H9 (cell line): ENCODE measurements at places on chromosomes 13 and 19.

DNA sequence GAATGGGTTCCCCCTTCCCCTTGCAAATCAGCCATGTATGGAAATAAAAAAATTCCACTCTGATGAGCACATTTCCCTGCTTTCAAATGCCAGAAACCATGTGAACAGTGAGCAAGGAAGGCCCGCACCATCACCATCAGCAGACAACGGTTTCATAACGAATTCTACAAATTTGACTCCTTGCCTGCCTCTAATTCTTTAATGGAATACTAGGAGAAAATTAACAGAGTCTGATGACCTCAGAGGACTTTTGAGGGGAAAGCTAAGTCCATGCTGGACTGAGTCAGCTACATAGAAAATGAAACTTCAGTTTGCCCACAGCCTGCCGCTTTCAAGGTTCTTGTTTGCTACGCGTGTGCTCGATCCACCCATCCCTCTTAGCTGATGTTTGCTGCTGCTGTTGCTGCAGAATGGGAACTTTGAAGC lies 46.7 kb upstream of the KL start:
- no peaks in the 10 kb centered on the region for H3K27me3 ChIP-seq
- no peaks in the 10 kb centered on the region for H3K4me1 ChIP-seq
- H3K27ac ChIP-seq: no peak overlapping the region
- no peak for DNase-seq
- H3K4me3 ChIP-seq: no peak overlapping the region

DNA sequence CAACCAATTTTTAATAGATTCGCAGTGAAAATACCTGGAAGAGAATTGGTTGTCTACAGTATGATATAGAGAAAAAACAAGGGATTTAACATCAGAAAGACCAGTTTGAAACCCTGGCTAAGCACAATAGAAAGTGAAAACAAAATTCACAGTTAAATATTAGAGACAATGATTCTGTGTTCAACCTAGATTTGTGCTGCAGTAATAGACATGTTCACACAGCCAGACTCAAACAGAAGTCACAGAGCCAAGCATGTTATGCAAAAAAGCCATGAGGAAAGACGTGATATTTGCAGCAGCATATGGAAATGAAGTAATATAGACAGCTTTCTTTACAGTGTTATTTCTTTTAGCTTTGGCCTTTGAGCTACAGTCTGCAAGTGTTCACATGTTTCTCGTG lies 48.1 kb downstream of the SCEL start:
- no peaks in the 10 kb centered on the region for H3K4me1 ChIP-seq
- no peak overlapping the region for H3K4me3 ChIP-seq
- H3K27me3 ChIP-seq: no peaks in the 10 kb centered on the region
- no peak overlapping the region for H3K27ac ChIP-seq
- DNase-seq: no peak
- no peaks in the 10 kb centered on the region for H3K36me3 ChIP-seq

- H3K27ac ChIP-seq: no peak overlapping the region
- DNase-seq: peak; percentile 92
- peaks cover 3% of the 10 kb centered on the region; the same call in 1 of the 2 replicates for H3K4me1 ChIP-seq
- H3K4me3 ChIP-seq: no peak overlapping the region
- H3K27me3 ChIP-seq: no peaks in the 10 kb centered on the region
These were observed 46.8 kb downstream of the TEX26 start for GRCh38 chr13:30978981-30979956.

DNA sequence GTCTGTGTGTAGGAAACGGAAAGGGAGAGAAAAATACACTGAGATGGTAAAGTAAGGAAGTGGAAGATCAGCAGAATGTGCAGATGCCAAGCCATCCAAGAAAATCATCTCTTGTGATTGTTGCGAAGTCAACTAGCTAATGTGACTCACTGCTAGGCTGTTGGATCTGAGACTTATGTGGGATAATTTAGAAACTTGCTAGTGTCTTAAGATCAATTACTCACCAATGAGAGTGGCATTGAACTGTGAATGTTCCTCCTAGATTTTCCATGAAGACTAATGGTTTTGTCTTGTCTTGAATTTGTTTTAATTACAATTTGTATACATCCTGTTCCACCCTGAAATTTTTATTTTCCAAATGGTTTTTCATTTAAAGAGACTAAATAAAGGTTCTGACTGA lies 771.6 kb downstream of the EFNB2 start:
- DNase-seq: no peak
- H3K36me3 ChIP-seq: no peaks in the 10 kb centered on the region
- H3K4me3 ChIP-seq: no peak overlapping the region
- no peak overlapping the region for H3K27ac ChIP-seq
- no peaks in the 10 kb centered on the region for H3K27me3 ChIP-seq

DNA sequence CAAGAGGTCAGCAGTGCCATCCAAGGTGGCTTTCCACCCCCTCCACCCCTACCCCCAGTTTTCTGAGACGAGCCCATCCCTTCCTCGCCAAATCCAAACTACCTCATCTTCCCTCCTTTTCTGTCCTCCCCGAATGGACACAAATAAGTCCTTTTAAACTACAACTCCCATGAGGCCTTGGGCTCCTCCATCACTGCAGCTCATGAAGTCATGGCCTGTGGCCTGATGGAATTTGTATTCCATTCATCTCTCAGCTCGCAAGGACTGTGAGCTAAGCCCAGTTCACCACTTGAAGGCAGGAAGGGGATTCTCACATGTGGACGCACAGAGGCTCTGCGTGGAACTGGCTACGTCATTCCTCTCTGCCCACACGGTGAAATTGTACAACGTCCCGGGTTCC lies 12.5 kb downstream of the PTPRH start:
- H3K4me3 ChIP-seq: no peak overlapping the region
- no peak for DNase-seq
- H3K36me3 ChIP-seq: no peaks in the 10 kb centered on the region
- H3K27ac ChIP-seq: no peak overlapping the region

GRCh38 chr19:5837761-5838352 lies 1.6 kb downstream of the FUT6 start:
- H3K27me3 ChIP-seq: no peaks in the 10 kb centered on the region
- no peak overlapping the region for H3K4me3 ChIP-seq
- H3K4me1 ChIP-seq: no peaks in the 10 kb centered on the region

GRCh38 chr13:113048766-113049165 lies 56.8 kb upstream of the F7 start:
- no peak overlapping the region for H3K4me3 ChIP-seq
- no peak for DNase-seq
- H3K4me1 ChIP-seq: no peaks in the 10 kb centered on the region
- no peaks in the 10 kb centered on the region for H3K27me3 ChIP-seq

DNA sequence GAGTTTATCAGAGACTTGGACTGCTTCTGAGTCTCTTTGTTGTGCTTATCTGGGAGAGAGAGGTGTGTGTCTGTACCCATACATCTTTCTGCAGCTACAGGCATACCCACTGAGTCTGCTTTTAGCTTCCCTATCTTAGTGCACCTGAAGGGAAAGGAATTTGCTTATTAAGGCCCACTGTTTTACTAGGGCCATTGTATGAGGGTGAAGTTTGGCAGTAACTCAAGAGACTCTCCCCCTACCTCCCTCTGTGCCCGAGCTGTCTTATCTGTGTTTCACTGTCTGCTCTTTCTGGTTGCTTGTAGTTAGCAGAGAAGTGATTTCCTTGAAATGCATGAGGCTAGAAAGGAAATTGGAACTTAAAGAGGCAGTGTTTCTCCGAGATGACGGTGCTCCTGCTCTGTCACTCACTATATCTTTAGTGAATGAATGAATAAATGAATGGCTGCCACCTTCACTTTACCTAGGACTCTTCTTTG lies 678 bp upstream of the CD33 start:
- no peak overlapping the region for H3K27ac ChIP-seq
- no peaks in the 10 kb centered on the region; the same call in 1 of the 2 replicates for H3K36me3 ChIP-seq
- H3K4me3 ChIP-seq: no peak overlapping the region
- DNase-seq: no peak
- no peaks in the 10 kb centered on the region for H3K27me3 ChIP-seq

DNA sequence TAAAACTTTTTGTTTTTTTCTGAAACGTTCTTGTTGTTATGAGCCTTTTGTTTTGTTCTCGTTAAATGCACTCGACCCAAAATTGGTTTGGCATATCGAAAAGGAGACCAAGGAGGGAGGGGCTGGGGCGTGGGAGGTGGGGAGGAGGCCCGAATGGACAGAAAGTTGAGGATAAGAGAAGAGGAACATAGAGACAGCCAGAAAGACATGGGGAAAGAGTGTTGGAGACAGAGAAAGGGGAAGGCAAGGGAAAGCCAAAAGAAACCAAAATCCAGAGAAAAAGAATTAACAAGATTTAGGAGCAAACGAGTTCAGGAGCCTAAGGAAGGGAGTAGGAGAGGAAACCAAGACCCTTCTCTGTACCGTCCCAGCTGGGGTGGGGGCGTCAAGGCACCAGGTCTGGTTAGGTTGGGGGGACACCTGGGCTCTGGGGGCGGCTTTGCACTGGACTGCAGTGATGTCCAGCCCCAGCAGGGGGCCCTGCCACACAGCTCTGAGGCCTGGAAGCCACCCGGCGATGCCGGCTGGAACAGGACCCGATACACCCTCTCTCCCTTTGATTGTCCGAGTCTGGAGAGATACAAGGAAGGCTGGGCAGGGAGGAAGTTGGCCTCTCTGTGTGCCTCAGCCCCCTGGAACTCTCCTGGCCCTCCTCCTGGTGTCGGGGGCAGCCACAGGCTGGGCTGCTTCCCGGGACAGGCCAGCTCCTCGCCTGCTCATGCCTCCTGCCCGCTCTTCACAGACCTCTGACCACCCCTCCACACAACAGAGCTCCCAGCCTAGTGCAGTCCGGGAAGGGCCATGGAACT lies 11.6 kb upstream of the ASF1B start:
- H3K4me1 ChIP-seq: no peaks in the 10 kb centered on the region
- H3K36me3 ChIP-seq: peaks cover 17% of the 10 kb centered on the region
- no peaks in the 10 kb centered on the region for H3K27me3 ChIP-seq
- H3K4me3 ChIP-seq: peak overlapping the region; percentile 31; the same call in 2 of the 3 replicates
- DNase-seq: peak; percentile 63

GRCh38 chr19:21848706-21849105 lies 12.7 kb upstream of the ZNF43 start:
- H3K27ac ChIP-seq: no peak overlapping the region
- no peak for DNase-seq
- H3K36me3 ChIP-seq: peaks cover 69% of the 10 kb centered on the region
- H3K27me3 ChIP-seq: no peaks in the 10 kb centered on the region

- no peak overlapping the region; the same call in 2 of the 3 replicates for H3K4me3 ChIP-seq
- H3K27me3 ChIP-seq: no peaks in the 10 kb centered on the region
- no peak for DNase-seq
- no peak overlapping the region for H3K27ac ChIP-seq
These were observed 9.2 kb upstream of the GMIP start for GRCh38 chr19:19652482-19653295.

- no peak overlapping the region for H3K4me3 ChIP-seq
- H3K36me3 ChIP-seq: peaks cover 5% of the 10 kb centered on the region
- DNase-seq: no peak
- no peaks in the 10 kb centered on the region for H3K27me3 ChIP-seq
- no peaks in the 10 kb centered on the region for H3K4me1 ChIP-seq
These were observed 27.0 kb downstream of the FPR3 start for GRCh38 chr19:51821921-51822320.

DNA sequence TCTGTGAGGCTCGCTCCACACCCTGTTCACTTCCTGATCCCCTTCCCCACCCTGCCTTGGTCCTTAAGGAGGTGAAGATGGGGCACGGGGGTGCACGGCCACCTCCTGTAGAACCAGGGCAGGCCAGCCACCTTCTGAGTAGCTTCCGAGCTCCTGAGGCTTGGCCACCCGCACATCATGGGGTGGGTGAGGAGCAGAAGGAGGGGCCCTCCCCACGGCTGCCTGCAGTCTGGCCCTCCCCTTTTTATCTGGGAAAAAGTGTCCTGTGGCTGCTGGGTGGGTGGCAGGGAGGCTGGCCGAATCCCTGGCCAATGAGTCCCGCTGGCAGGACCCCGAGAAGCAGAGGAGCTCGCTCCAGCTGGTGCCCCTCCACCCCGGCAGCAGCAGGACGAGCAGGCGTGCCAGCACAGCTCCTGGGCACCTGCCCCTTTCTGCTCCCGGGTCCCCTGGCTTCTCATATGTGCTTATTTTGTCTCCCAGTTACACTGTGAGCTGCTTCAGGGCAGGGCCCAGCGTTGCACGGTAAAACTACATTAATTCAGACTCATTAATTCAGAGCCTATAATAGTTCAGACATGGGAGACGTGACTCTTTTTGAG lies 135.0 kb downstream of the KDM4B start:
- DNase-seq: no peak
- no peaks in the 10 kb centered on the region for H3K27me3 ChIP-seq
- H3K27ac ChIP-seq: no peak overlapping the region
- peaks cover 27% of the 10 kb centered on the region for H3K36me3 ChIP-seq

DNA sequence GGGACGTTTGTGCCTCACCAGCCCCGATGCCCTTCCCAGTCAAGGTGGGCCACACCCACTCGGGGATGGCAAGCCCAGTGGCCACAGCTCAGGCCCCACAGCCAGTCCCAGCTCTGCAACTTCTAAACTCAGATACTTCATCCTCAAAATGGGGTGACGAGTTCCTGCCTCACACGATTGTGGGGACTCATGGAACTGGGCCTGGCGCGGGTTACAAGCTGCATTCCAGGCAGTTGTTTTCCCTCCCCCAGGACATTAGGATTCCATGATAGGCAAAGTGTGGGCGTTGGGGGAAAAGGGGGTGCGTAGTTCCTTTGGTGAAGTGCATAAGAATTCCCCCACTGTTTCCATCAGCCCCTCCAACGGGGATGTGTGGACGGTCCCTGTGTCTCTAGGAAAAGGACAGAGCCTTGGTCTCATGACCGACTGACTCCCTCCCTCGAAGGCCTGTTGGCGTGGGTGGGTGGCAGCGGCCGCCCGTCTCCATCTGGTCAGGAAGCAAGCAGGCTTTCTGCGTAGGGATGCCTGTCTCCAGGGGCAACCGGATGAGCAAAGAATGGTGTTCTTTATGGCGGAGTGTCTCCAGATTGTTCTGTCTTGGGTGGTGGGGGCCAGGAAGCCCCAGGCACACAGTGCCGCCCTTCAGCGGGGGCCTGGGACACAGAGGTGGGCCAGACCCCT lies 21.1 kb upstream of the NPAS1 start:
- H3K27me3 ChIP-seq: no peaks in the 10 kb centered on the region
- no peaks in the 10 kb centered on the region for H3K4me1 ChIP-seq
- no peak for DNase-seq
- peaks cover 35% of the 10 kb centered on the region; the same call in 2 of the 3 replicates for H3K36me3 ChIP-seq

DNA sequence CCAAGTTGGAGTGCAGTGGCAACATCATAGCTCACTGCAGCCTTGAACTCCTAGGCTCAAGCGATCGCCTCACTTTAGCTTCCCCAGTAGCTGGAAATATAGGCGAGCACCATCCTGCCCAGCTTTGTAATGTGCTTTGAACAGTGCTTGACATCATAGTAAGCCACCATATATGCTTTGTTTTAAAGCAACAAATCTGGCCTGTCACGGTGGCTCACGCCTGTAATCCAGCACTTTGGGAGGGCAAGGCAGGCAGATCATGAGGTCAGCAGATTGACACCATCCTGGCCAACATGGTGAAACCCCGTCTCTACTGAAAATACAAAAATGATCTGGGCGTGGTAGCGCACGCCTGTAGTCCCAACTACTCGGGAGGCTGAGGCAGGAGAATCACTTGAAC lies 1.8 kb upstream of the SLC7A1 start:
- H3K4me1 ChIP-seq: no peaks in the 10 kb centered on the region
- no peak overlapping the region for H3K4me3 ChIP-seq
- peaks cover 4% of the 10 kb centered on the region; the same call in 1 of the 2 replicates for H3K27me3 ChIP-seq
- no peaks in the 10 kb centered on the region; the same call in 1 of the 3 replicates for H3K36me3 ChIP-seq
- DNase-seq: no peak
